H7 (cell line): ENCODE measurements at places on chromosomes 3 and 15. TPM values are rescaled to one million over a fixed set of nuclear protein-coding genes. Genes with fewer than 3 reads are reported as not detected.

GRCh38 chr3:97882975-97883598 lies 61.3 kb downstream of the CRYBG3 start:
- DNase-seq = no peak

- DNase-seq = no peak
Measured at GRCh38 chr3:127942613-127943012, 27.6 kb downstream of the KBTBD12 start.

GRCh38 chr3:153574445-153574844 lies 412.4 kb downstream of the RAP2B start:
- no peak for DNase-seq

DNA sequence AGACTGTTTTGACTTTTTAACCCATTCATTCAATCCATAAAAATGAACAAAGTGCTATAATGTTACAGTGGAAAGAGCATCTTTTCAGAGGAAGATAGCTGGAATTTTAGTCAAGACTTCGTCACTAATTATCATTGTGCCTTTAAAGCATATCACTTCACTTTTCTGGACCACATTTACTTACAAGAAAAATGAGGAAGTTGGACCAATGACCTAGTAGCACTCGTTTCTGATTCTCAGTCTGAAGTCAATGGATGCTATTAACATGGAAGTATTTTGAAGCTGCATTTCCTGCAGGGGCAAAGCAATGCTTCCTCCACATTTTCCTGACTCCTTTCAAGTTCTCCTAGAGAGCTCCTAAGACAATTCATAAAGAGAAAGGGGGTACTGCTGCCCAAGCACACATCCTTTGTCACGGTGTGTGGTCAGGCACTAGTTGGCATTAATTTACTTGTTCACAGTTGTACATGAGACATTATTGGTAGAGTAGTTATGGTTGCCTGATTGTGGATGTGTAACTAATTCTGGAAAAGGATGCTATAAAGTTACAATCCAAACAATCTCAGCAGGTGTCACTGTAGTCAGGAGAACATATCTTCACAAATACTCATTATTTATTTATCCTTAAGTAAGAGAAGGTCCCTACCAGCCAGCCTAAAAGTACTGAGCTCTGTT lies 1049.1 kb downstream of the FHIT start:
- DNase-seq = no peak

- DNase-seq = no peak
Measured at GRCh38 chr3:117750674-117751269, 1041.2 kb downstream of the TUSC7 start.

DNA sequence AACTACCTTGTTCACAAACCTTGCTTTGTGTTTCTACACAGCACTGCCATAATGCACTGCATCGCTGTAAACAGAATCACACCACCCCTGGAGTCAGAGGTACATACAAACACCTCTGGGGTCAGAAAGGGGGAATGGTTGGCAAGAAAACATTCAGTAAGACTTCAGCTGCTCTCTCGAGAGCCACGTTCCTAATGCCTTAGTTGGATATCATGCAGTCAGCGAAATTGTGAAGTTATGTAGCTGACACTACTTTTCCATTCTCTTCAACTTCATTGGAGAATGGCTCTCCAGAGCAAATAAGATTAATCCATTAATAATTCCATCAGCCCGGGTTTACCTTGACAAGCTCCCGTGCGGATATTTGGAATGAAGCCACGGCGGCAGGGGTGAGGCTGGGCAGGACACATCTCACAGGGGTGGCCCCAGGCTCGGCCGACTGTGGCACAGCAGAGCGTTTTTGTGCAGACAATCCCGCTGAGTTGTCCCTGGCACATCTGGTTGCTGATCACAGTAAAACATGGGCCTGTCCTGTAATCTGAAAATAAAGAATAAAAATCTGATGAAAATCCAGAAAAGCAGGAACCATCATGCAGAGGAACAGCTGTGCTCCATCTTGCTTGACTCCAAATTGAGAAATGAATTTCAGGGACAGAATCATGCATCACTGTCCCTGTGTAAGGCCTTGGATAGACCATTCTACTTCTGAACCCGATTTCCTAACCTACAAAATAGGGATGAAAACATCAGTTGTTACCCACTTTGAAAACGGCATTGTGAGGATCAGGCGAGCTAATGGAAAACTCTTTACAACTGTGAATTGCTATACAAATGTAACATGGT lies 108.0 kb downstream of the FBN1 start:
- no peak for DNase-seq

GRCh38 chr3:16498130-16498890 lies 15.2 kb downstream of the RFTN1 start:
- DNase-seq = peak; percentile 63

GRCh38 chr15:51526955-51527354 lies 95.6 kb downstream of the DMXL2 start:
- DNase-seq = no peak

- DNase-seq = no peak
Measured at GRCh38 chr15:89928421-89928820, 15.7 kb upstream of the ARPIN start.

- DNase-seq = no peak
Measured at GRCh38 chr15:89023311-89023961, 64.8 kb upstream of the ABHD2 start.

DNA sequence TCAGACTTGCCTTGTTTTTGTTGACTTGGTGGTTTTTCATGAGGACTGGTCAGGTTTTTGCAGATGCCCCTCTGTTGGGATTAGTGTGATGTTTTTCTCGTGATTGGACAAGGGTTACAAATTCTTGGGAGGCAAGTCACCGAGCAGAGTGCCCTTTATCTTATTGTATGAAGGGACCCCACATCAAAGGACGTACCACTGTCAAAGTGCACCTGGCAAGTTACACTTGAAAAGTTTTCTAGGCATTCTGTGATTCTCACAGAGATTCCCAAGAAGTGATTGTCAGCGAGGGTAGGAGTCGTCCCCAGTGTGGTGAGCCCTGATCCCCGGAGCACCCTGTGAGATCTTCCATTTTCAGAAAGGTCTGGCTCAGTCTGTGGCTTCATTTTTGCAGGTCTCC lies 110.1 kb downstream of the POLR2M start:
- DNase-seq = no peak

- no peak for DNase-seq
Measured at GRCh38 chr3:60133269-60134162, 1083.7 kb upstream of the CFAP20DC start.

GRCh38 chr3:125116311-125117080 lies 60.7 kb upstream of the HEG1 start:
- no peak for DNase-seq

GRCh38 chr3:144622845-144623244 lies 651.2 kb downstream of the DIPK2A start:
- no peak for DNase-seq

GRCh38 chr15:84883466-84883865 lies 996 bp upstream of the SLC28A1 start:
- no peak for DNase-seq

DNA sequence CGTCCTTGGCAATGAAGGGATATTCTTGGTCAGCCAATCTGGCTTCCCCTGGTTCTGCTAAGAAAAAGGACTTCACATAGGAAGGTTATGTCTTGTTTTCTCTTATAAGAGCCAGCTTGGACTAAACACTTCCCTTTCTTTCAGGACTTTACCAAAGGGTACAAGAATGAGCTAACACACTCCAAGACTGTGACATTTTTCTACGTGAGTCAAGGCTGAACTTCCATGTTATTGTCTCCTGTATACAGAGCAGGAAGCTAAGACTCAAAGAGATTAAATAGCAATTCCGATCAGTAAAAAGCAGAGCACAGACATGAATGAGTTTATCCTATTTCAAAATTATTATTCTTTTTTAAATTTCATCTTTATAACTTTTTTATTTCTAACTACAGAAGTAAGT lies 63.3 kb upstream of the STT3B start:
- no peak for DNase-seq

DNA sequence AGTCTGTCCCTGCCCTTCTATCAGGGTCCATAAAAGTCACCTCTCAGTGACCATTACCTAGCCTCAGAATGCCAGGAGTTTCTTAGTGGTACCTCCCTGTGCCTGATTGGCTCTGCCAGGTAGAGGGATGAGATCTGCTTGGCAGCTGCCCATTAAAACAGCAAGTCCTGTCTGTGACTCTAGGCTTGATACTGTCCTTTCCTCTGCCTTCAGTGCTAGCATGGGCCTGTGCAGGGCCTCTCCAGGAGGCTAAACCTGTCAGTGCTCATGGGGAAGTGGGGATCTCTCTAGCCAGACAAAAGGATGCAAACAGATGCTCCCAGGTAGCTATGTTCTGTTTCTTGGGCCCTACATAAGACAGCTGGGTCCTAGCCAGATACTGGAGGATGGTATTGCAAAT lies 10.0 kb upstream of the MANF start:
- DNase-seq = no peak

- DNase-seq = no peak
Measured at GRCh38 chr15:77417602-77418001, 2.3 kb downstream of the PEAK1 start.

- DNase-seq = no peak
Measured at GRCh38 chr3:87997966-87998365, 60.8 kb downstream of the CGGBP1 start.

GRCh38 chr3:126257984-126258383 lies 77.6 kb upstream of the ALDH1L1 start:
- no peak for DNase-seq

DNA sequence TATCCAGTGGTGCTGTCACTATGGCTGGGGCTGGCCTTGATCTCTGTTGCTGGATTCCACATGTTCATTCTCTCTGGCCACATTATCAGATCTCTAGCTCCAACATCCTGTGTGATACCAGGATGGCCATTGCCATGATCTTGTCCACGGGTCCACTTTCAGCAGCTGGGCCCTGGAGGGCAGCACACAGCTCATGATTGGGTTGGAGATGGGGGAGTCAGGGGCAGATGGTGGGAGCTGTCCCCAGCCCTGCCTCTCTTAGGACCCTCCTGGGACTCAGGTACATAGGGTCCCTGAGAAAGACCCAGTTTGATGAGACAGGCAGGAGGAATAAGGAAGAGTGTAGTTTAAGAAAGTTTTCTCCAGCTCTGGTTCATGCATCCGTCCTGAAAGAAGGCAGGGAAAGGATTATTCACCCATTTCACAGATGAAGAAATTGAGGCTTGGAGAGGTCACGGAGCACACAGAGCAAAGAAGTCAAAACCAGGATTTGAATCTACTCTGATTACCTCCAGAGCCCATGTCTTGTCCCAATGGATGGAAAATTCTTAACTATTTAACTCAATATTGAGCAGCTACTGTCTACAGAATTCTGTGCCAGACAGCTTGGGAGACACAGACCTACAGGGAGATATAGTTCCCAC lies 100.5 kb downstream of the LINGO1 start:
- DNase-seq = no peak

DNA sequence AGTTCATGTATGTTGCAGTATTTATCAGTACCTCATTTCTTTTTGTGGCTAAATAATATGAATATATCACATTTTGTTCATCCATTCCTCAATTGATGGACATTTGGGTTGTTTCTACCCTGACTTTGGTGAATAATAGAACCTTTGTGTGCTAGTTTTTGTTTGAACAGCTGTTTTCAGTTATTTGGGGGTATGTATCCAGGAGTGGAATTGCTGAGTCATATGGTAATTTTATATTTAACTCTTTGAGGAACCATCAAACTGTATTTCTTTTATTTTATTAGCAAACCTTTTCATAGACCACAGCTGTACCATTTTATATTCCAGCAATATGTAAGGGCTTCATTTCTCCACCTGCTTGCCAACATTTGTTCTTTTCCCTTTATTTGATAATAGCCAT lies 38.4 kb upstream of the RBM5 start:
- DNase-seq = no peak

- no peak for DNase-seq
Measured at GRCh38 chr15:32125595-32125994, 95.3 kb downstream of the CHRNA7 start.

- no peak for DNase-seq
Measured at GRCh38 chr3:124576565-124577493, 153.4 kb upstream of the UMPS start.

- DNase-seq = no peak
Measured at GRCh38 chr3:33482111-33482521, 41.9 kb upstream of the UBP1 start.

GRCh38 chr3:168615493-168616020 lies 519.8 kb upstream of the GOLIM4 start:
- no peak for DNase-seq

GRCh38 chr15:25862472-25863110 lies 536 bp downstream of the ATP10A start:
- peak; percentile 76 for DNase-seq

DNA sequence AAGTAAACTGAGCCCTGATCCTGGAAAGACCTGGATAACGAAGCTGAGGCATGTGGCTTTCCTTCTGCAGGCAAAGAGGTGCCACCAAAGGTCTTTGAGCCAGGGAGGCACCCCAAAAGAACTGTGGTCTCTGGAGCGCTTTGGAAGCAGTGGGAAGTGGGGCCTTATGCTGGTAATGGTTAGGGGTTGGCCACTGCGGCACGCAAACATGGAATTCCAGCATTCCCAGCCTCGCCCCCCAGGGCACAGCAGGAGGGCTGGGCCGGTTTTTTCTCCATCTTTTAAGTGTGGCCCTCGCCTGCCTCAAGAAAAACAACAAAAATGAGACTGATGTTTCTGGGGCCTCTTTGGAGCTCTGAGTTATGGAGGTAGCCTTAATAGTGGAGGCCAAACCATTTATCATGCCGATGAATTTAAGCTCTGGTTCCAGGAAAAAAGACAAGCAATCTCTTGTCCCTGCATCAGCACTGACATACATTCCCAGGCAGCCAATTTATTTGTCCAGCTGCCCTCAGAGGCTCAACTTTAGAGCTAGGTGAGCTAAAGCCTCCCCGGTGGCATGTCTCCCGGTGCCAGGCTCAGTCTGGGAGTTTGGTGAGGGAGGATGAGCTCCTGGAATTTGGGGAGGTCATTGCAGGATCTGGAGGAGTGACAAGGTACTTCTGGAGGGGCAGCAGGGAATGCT lies 109.0 kb downstream of the TLE3 start:
- peak; percentile 73 for DNase-seq

- no peak for DNase-seq
Measured at GRCh38 chr15:90178468-90179435, 22.4 kb upstream of the SEMA4B start.

BOC gene
- 2.8 and 3.0 TPM in 2 replicates for total RNA-seq

CTXN2 gene
- 0.07 TPM in 1 of 2 replicates, not detected in the other for total RNA-seq

CRABP1 gene
- 744 and 864 TPM in 2 replicates for total RNA-seq

KBTBD13 gene
- 0.17 TPM in 1 of 2 replicates, not detected in the other for total RNA-seq

FGD5 gene
- total RNA-seq = 19.8 and 25.8 TPM in 2 replicates

DET1 gene
- total RNA-seq = 7.7 and 8.2 TPM in 2 replicates

MORC1 gene
- not detected in 2 replicates for total RNA-seq

POLQ gene
- 9.4 and 13.3 TPM in 2 replicates for total RNA-seq

MINDY2 gene
- total RNA-seq = 13.2 and 17.2 TPM in 2 replicates

GOLGB1 gene
- total RNA-seq = 9.0 and 17.4 TPM in 2 replicates

GALNT15 gene
- total RNA-seq = 0.67 TPM in 1 of 2 replicates, not detected in the other

GOLGA8O gene
- total RNA-seq = 0.10 and 0.15 TPM in 2 replicates

LRRC3B gene
- total RNA-seq = 0.48 and 0.62 TPM in 2 replicates

SLC22A14 gene
- total RNA-seq = 0.03 TPM in 1 of 2 replicates, not detected in the other

SPESP1 gene
- total RNA-seq = 0.33 and 0.48 TPM in 2 replicates
